RCC 7860 (cell line): ENCODE measurements at places on chromosomes 13 and 19.

- no peak for DNase-seq
Observed at GRCh38 chr13:98525456-98526181, 51.3 kb downstream of the STK24 start.

DNA sequence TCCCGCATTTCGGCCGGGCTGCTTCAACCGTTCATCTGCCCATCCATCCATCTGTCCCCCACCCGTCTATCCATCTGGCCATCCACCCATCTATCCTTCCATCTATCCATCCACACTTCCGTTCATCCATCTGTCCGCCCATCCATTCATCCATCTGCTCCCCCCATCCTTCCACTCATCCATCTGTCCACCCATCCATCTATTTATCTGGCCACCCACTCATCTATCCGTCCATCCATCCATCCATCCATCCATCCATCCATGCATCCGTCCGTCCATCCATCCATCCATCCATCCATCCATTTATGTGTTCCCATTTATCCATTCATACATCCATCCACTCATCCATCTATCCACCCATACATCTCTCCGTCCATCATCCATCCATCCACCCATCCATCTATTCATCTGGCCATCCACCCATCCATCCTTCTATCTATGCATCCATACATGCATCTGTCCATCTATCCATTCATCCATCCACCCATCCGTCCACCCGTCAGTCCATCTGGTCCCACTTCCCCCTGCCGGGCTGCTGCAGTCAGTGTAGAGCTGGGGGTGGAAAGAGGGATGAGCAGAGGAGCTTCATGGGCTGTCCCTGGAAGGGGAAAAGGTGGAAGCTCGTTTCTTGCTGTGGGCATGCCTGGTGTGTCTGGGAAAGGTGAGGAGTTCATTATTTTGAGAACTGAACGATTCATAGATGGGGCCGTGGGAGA, 722 bp downstream of the HSD11B1L start:
- no peak for DNase-seq

GRCh38 chr13:39486758-39487157, 116.2 kb downstream of the LHFPL6 start:
- DNase-seq: no peak

DNA sequence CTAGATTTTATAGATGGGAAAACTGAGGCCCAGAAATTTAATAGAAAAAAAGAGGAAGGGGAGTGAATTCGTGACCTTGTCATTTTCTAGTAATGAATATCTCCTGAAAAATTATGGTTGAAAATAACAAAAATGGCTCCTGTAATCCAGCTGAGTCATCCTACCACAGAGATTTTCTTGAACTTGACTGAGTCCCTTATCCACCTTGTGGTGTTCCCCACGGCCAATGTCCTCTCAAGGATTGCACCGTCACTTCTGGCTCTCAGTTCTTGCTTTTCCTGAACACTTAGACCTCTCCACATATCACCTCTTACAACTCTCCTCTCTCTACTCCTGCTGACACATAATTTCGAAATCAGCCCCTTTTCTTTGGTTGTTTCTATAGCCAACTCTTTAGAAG, 1.2 kb upstream of the KATNAL1 start:
- DNase-seq: no peak

GRCh38 chr19:45514376-45515051, 7.2 kb downstream of the VASP start:
- no peak for DNase-seq

DNA sequence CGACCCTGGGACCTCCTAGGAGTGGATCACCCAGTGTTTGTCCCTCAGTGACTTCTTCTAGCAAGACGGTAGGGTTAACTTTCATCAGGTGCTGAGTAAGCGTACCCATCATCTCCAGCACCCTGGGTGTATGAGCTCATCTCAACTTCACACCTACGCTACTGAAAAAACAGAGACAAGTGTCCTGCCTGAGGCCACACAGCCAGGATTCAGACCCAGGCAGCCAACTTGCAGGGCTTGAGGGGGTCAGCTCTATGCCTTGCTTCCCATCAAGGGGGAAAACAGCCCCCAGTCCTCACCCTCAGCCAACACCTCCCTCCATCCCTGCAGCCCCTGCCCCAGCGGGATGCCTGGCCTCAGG, 4.6 kb downstream of the TLE2 start:
- DNase-seq: no peak

DNA sequence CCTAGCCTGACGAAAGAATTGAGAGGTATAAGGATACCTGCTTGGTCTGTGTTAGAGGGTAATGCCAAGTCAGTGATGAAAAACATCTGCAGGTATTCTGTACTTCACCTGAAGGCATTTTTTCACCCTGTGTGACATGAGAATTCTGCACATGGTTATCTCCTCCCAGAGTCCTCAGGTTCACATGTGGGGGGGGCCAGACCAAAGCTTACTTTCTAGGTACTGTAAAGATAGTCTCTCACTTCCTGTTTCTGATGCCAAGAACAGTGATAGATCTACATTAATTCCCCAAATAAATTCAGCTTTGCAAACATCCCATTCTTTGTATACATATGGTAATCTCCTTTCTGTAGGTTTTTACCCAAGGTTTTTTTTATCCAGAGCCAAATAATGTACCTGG, 53.4 kb downstream of the GPC6 start:
- no peak for DNase-seq

DNA sequence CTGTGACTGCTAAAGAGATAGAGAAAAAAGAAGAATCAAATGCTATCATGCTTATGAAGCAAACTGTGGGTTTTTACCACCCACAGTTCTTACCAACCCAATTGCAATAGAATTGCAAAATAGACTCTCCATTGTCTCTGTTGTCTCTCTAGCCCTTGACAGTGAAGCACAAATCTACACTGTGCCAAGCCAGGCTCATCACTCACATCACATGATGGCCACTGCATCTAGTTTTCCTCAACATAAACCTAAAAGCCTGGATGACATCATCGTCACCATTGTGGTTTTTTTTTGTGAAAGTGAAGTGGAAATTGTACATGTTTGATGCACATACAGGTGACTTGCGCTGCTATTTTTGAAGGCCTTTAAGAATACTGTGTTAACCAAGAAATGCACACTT, 56.1 kb downstream of the KL start:
- DNase-seq: no peak

GRCh38 chr13:33318744-33319143, 33.2 kb upstream of the STARD13 start:
- no peak for DNase-seq

DNA sequence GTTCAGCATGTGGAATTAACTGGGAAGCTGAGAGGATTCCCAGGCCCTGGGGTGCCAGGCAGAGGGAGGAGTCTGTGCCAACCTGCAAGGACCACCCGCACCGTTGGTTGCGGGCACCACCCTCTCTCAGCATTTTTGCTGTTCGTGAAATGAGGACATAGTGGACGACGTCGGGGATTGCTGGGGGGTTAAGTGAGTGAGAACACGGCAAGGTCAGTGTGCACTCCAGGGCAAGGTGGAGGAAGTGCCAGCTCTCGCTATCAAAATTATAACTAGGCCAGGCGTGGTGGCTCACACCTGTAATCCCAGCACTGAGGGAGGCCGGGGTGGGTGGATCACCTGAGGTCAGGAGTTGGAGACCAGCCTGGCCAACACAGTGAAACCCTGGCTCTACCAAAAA, 2.2 kb downstream of the FXYD3 start:
- DNase-seq: no peak

DNA sequence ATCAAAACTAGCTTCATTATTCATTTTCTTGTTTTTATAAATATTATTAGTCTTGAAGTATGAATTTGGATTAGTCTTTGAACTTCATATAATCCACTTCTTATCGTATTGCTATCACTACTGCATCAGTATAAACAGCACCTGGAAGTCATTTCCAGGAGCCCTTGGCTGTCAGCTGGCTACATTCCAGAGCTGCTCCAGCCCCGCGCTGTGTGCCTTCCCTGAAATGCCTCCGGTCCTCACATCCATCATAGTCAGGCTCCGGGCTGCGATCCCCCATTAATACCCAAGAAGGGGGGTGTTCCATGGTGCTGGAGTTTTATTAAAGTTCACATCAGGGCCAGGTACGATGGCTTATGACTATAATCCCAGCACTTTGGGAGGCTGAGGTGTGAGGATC, 124.3 kb upstream of the GJB6 start:
- DNase-seq: no peak

DNA sequence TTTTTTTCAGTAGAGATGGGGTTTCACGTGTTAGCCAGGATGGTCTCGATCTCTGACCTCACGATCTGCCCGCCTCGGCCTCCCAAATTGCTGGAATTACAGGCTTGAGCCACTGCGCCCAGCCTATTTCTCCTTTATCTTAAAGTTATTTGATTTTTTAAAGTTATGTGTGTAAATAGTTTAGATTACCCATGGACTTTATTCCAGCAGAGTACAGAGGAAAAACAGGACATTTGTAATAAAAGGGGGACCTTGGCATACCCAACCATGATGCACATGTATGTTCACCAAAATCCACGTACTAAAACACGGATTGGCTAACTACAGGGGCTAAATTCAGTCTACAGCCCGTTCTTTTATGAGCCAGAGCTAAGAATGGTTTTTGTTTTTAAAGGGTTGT, 13.7 kb upstream of the IZUMO2 start:
- DNase-seq: no peak

DNA sequence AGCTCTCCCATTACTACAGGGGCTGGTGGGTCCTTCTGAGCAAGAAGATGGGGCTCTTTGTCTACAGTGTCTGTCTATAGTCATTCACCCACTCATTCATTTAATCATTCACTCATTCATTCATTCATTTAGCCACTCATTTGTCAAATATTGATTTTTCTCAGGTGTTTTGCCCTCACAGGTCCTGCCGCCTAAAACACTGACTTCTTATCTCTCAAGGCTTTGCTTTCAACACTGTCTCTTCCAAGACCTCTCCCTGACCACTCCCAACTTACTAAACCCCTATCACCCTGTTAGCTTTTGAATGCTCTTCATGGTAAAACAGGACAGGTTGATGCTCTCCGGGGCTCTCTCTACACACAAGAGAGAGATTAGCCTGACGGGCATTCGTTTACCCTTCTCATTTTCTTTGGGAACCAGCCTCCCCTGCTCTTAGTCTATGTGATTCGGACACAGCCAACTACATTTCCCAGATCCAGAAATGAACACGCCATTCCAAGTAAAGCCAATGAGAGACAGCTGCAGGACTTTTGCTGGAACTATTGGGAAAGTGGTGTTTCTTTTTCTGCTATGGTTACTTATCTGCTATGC, 22.7 kb downstream of the FAM187B start:
- DNase-seq: no peak

DNA sequence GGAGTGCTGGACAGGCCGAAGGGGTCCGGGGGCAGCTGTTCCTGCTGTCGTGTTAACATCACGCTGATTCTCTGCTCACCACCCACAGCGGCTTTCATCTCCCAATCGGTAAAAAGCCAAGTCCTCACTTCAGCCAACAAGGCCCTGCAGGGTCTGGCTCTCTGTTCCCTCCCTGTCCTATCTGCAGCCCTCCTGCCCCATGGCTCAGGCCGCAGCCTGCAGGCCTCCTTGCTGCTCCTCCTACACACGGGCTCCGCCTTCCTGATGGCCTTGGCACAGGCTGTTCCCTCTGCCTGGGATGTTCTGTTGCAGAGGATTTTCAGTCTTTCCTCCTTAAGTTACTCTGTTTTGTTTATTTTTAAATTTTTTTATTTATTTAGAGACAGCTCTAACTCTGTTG, 22.2 kb downstream of the FUZ start:
- DNase-seq: no peak

DNA sequence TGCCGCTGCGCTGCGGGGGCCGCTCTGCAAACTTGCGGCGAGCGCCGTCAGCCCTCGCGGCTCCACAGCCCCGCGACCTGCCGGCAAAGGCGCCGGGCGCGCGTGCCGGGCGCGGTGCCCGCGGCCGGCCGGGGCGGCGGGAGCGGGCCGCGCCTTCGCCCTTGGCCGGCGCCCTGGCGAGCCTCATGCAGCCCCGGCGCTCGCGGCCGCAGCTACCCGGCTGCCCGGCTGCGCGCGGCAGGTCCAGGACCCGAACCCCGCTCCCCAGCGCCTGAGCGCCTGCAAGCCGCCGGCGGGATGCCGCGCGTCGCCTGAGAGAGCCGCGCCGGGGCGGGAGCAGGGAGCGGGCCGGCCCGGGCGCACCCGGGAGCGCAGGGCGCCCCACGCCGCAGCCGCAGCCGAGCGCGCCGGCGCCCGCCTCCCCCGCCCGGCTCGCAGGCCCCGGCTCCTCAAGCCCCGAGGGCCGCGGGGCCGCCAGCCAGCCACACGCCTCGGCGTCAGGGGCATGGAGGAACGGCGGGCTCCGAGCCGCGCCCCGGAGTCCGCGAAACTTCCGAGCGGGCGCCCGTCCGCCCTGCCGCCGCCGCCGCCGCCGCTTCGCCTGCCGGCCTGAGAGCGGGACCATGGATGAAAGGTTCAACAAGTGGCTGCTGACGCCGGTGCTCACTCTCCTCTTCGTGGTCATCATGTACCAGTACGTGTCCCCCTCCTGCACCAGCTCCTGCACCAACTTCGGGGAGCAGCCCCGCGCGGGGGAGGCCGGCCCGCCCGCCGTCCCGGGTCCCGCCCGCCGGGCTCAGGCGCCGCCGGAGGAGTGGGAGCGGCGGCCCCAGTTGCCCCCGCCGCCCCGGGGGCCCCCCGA, 564 bp downstream of the HS6ST3 start:
- DNase-seq: no peak

GRCh38 chr19:12721656-12722565, 1.8 kb downstream of the TNPO2 start:
- DNase-seq: peak; percentile 20

DNA sequence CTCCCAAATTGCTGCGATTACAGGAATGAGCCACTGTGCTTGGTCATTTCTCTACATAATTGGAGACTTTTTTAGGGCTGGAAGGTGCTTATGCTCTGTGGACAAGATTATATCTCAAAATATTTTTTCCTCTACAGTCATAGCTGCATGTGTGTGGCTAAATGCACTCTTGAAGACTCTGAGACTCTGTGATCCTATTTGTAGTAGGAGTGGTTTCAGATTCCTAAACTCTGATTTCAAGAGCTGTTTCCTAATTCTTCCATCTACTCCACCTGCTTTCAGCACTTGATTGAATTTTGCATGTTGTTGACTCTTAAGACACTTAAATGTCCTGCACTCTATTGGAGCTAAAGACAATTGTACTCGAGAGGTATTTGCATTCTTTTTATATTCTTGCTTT, 78.0 kb downstream of the KLF5 start:
- no peak for DNase-seq

- peak; percentile 22 for DNase-seq
Observed at GRCh38 chr13:99086267-99087097, 108.6 kb upstream of the DOCK9 start.

DNA sequence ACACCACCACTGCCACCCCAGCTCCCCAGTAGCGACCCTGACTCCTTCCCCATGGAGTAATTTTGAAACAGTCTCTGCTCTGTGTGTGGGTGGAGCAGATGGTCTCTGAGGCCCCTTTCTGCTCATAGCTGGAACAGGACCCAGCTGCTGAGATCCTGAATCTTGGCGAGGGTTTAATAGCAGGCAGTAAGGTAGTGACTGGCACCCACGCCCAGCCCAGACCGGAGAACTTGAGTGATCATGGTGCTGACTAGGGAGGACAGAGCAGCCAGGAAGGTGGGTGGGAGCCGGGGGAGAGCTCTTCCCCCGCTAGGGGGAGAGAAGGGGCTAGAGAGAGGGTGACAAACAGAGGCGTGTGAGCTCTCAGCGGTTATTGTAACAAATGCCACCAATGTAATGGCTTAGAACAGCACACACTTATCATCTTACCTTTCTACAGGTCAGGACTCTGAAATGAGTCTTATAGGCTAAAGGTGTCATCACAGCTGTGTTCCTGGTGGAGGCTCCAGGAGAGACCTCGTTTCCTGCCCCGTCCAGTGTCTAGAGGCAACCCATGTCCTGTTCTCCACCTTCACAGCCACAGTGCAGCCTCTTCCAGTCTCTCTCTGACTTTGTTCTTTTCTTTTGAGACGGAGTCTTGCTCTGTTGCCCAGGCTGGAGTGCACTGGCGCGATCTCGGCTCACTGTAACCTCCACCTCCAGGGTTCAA, 7.2 kb upstream of the ACER1 start:
- DNase-seq: no peak
